Stimulated activated CD4-positive, alpha-beta T cell treated with anti-CD3 and anti-CD28 coated beads, Interleukin-4, amount 100 ng/mL, for 4 hours (primary cell): ENCODE measurements at places on chromosomes 5 and 9.

GRCh38 chr9:2691626-2692025 lies 25.7 kb upstream of the KCNV2 start:
- no peak for DNase-seq

- peak; percentile 28 for DNase-seq
These were observed 97.1 kb downstream of the UNC13B start for GRCh38 chr9:35258660-35259474.

DNA sequence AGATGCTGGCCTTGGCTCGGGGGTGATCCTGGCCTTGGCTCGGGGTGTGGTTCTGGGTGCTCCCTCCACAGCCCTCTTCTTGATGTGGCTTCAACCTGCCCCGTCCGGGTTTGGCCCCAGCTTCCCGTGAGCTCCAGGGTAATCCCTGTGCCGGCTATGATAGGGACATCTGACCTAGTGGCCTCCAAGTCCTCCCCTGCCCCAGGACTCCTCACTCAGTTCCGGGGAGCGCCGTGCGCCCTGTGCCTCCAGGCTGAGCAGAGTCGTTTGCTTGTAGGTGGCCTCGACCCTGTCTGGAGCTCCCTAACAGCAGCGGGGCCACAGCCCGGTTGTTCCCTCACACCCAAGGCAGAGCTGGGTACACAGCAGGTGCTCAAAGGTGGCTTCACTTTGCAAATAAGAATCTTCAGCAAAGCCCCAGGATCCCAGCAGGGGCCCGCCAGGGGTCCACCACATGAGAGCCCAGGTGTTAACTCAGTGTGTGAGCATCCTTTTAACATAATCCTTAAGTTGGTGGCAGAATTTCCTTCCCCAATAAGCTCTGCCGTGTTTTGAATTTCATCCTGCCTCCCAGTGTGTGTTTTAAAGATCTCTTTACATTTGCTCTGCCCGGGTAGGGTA lies 32.3 kb upstream of the CEP72 start:
- no peak for DNase-seq

- no peak for DNase-seq
These were observed 117.4 kb upstream of the GDNF start for GRCh38 chr5:37957218-37957617.

- no peak for DNase-seq
These were observed 299.3 kb downstream of the DIRAS2 start for GRCh38 chr9:90343366-90343765.

DNA sequence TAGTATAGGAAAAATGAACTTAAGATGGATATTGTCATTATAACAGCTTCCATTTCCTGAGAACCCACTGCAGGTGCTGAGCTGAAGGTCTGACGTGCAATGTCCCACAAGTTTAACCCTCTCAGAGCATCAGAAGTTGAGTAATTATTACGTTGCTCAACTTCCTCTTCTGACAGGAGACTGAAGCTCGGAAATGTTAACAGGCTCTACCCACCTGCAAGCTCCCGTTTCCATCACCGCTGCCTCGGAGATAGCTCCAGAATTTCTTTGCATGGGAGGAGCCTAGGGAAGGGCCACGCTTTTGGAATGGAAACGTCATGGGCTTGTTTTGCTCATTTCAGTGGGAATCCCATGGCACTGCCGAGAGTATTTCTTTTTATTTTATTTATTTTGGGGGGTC lies 1.0 kb upstream of the NTMT1 start:
- peak; percentile 24 for DNase-seq

- DNase-seq: no peak
These were observed 35.7 kb downstream of the LHX2 start for GRCh38 chr9:124047251-124047672.

- no peak for DNase-seq
These were observed 122.8 kb upstream of the SLIT3 start for GRCh38 chr5:169423580-169424278.

GRCh38 chr5:41118177-41118576 lies 47.0 kb upstream of the MROH2B start:
- no peak for DNase-seq

GRCh38 chr5:231661-232060 lies 13.5 kb downstream of the SDHA start:
- no peak for DNase-seq

- no peak for DNase-seq
These were observed 585.1 kb downstream of the TLE4 start for GRCh38 chr9:80156756-80157472.

DNA sequence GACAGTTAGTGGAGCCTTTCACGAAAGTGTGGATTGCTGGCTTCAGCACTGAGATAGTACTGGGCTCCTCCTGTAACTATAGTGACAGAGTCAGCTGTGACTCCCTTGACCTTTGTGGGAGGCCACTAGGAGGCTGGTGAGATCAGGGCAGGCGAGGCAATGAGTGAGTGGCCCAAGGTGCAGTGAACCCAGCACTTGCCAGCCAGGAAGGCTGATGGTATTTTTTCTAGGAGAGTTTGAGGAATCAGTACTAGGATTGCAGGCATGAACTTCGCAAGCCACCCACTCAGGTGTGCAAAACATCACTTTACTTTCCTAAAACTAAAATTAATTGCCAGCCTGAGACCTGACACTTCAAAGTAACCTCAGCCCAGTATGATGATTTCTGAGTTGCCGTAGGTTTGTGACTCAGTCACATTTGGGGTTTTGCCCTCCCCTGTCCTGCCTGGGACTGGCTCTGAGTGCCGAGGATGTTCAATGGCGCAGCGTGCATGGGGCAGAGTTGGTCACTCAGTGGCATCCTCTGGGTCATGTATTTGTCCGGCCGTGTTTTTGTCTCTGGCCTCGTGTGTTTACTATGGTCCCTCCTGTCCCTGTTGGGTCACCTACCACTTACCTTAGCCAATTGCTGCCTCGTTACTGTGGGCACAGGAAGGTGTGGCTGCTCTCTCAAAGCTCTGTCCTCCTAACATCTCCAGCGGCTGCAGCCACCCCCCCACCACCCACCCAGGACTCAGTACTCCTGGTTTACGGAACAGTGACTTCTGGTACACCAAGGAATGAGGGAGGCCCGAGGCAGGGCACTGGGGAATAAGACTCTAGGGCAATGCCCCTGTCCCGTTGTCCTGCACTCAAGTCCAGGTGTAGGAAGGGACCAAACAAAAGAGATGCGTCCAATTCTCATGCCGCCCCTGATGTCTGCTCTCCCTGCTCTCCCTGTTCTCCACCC lies 67.2 kb downstream of the IL31RA start:
- no peak for DNase-seq

GRCh38 chr5:128193665-128194390 lies 110.3 kb downstream of the SLC12A2 start:
- DNase-seq: no peak

DNA sequence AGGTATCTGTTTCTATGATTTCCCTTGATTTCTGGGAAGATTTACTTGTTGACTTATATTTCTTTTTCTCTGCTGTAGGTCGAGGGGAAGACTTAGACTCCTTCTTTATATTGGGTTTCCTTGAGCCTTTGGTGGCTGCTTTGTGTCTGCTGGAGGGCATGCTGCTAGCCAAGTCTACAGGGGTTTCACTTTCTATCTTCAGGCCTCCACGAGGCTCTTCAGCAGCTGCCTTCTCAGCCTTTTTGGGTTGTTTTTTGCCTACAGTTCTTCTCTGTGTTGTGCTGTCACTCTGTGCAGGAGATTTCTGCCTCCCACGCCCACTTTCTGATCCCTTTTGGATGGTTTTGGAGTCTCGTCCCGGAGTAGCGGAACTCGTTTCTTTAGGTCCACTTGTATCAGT lies 23.2 kb downstream of the LEAP2 start:
- DNase-seq: no peak

DNA sequence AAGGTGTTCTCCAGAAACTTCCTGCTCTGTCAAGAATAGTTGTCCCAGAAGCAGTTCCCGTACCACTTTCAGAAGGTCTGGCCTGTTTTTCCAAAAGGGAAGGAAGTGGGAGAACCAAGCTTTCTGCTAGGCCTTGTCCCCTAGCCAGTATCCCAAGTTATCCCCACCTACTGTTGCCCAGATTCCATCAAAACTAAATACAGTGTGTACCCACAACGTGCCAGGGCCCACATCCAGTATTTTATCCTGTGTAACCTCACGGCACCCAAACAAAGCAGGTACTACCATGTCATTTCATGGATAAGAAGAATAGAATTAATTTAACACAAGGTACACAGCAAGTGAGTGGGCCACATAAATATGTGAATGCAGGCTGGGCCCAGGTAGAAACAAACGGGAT lies 126.2 kb downstream of the CDK5RAP2 start:
- no peak for DNase-seq

DNA sequence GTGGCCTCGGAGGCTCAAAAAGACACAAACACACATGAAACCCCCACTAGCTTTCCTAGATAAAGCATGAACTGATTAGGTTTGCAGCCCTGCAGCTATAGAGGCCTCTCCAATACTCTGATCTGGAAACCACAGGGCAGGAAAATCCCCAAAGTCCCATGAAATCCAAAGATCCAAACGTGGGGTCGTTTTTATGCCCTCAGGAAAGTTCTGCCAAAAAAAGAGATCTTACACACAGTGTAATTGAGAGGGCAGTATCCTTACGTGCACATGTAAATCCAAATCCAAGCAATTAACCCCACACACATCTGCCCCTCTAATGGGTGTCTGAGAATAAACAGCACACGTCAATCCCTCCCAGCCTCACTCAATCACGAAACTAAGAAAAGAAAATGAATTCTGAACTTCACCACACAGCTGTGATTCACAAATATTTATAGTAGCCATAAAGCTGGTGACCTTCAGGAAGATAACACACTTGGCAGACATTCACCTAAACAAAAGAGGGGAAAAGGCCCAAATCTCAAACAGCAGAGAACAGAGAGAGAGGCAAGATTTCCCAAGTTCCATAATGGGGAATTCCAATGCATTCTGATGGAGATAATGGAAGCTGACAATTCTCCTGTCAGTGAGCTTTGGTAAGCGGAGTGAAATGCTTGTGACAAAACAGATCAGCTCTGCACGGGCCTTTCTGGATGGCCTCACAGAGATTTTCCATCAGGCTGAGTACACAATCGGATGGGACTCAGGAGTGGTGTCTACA lies 114.2 kb downstream of the SEMA5A start:
- DNase-seq: no peak

- no peak for DNase-seq
These were observed 601.3 kb downstream of the PSAT1 start for GRCh38 chr9:78898234-78898633.

DNA sequence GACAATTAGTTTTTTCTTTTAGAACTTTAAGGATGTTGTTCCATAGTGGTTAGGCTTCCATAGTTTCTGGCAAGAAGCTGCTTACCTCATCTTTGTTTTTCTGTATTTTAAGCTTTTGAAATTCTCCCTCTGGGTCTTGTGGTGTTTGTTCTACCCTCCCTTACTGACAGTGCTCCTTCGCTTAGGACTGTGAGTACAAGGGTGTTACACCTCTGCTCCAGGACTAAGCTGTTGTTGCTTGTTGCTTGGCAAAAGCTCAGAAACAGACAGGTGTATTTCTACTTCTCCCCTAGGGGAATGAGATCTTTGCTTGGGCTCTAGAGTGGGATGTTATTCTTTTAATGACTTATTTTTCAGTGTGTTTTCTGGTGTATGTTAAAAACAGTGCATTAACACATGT lies 225.2 kb downstream of the WDR70 start:
- DNase-seq: no peak

- no peak for DNase-seq
These were observed 2.4 kb downstream of the EHMT1 start for GRCh38 chr9:137621131-137621757.

DNA sequence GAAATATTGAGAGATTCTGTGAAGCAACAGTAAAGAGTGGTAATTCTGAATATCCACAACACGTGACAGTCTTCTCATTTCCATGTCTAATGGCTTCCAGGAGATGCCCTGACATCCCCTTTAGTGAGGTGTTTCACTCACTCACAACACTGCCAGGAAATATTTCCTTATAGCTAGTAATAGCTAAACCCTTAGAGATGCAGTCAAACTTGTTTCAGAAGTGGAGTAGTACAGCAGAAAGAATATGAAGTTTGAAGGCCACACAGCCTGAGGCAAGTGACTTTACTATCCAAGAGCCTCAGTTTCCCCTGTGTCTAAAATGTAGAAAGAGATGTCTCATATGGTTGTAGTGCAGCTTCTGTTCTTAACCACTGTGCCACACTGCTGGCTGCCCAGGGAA lies 139.2 kb downstream of the CDK5RAP2 start:
- DNase-seq: no peak

DNA sequence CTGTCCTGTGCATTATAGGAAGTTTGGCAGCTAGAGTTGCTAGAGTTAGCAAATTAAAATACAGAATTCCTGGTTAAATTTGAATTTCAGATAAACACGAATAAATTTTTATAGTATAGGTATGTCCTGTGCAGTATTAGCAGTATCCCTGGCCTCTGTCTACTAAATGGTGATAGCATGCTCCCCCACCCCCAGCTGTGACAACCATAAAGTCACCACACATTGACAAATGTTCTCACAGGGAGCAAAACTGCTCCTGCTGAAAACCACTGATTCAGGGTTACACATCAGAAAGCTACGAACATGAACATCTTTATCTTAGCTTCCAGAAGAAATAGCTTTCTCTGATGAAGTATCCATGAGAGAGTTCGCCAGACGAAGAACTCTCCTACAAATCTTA lies 91.8 kb upstream of the CCDC112 start:
- no peak for DNase-seq

- peak; percentile 5 for DNase-seq
These were observed 628 bp downstream of the PPP2R2B start for GRCh38 chr5:146877783-146878475.

DNA sequence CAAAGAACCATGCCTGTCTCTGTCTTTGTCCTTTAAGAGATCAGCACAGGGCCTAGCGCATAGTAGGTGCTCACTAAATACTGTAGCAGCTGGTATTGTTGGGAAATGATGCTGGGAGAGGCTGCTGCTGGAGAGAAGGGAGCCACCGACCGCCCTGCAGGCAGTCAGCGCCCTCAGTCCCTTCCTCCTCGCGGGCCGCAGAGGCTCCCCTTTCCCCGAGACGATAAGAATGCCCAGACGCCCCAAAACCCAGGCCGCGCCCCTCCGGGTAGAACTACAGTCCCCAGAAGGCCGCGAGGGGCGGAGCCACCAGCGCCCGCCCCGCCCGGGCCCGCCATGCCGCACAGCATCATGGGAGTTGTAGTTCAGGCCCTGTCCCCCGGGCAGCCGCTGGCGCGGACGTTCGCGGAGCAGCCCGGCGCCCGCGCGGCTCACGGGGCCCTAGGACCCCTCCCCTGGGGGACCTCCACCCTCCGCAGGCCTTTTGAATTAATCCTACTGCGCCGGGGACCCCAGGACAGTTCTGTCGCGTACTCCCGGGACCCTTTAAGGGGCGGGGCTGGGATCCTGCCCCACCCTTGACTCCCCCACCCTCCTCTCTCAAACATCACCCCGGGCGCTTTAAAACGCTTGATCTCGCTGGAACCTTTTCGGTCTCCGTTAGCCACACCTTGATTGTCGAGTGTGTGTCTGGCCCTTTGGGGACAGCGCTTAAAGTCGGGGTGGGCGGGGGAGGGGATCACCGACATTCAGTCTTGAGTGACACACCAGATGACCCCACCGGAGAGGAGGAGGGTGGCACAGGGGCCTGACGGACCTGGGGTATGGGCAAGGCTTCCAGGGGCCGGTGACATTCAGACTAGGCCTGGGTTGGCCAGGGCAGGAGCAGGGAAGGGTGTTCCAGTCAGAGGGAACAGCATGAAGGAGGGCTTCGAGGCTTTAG lies 24.8 kb upstream of the IER5L start:
- peak; percentile 89 for DNase-seq

- no peak for DNase-seq
These were observed 17.8 kb downstream of the DCTN4 start for GRCh38 chr5:150740992-150741391.
